ENCODE measurements at places on chromosomes 7 and 10.
A peak's percentile ranks its signal among the peaks of the same experiment; 100 is the strongest.

GRCh38 chr7:2477447-2478398 is 1.5 kb upstream of the GRIFIN start:
- DNase-seq, result peak; percentile 54

DNA sequence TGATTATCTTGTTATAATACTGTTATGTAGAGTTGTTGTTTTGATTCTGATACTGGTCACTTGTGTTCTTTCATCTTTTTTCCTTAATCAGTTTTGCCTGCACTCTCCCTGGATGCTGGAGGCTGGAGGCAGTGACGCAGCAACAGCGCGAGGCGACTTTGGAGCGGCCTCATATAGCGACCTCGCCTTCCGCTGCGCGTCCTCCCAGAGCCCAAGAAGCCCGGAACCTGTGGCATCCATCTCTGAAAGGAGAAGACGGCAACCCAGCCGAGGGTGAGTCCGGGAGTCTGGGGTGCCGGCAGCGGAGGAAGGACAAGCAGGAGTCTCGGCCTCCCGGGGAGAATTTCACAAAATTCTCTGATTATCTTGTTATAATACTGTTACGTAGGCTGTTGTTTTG is 161.2 kb downstream of the ZNF33B start:
- DNase-seq, result no peak

- DNase-seq, result no peak
These were observed at the start of gene NRAP for GRCh38 chr10:113663908-113664307. Gene NRAP, minus strand, starts transcription at chr10:113664041. Its CDS starts 159 bp downstream, at chr10:113663882.

DNA sequence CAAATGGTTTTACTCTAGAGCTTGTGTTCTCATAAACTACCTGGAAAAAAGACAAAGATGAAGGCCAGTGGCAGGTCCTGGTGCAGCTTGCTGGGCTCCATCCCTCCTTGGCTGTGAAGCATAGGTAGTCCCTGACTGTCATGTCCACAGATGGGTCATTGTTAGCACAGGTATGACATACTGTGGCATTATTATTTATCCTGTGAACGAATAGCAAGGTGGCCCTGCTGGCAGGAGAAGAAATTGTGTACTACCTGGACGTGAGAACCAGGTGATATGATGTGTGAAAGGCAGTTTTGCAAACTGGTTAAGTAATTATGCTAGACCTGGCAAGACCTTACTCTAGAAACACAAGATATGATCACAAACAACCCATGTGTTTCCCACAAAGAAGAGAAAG is 63.9 kb downstream of the CCDC71L start:
- no peak for DNase-seq

All from activated CD4-positive, alpha-beta T cell treated with anti-CD3 and anti-CD28 coated beads for 4 hours (primary cell).